Neural crest cell (in vitro differentiated cells): ENCODE measurements at places on chromosomes 5 and 9.

GRCh38 chr9:122076117-122076516 lies 17.0 kb downstream of the TTLL11 start:
- no peak for DNase-seq

DNA sequence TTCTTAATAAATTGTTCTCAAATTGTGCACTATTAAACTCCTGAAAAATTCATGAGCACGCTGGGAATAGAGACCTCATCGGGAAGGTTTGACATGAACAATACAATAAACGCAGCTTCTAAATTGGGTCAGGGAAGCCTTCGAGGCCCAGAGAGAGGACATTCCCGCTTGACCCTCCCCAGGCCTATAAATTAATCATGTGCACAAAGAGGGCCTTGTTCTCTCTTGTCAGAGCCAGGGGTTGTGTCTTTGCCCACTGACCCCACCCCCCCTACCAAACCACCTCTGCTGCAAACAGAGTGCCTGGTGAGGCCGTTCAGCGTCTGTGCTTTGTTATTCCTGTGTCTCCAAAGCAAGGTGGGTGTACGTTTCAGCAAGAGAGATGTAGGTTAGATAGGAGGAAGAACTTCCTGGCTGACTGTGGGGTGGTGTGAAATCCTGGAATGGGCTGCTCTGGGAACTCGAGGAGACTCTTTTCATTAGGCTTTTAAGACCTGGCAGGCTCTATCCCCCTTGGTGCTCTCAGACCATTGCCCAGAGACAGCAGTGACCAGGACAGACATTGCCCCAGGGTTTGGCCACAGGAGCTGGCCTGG lies 18.2 kb upstream of the DAB2IP start:
- DNase-seq, result no peak

- DNase-seq, result no peak
Observed at GRCh38 chr5:33129309-33129708, 311.5 kb upstream of the TARS1 start.

GRCh38 chr9:42388846-42389245 lies 205.4 kb downstream of the SPATA31A6 start:
- no peak for DNase-seq

DNA sequence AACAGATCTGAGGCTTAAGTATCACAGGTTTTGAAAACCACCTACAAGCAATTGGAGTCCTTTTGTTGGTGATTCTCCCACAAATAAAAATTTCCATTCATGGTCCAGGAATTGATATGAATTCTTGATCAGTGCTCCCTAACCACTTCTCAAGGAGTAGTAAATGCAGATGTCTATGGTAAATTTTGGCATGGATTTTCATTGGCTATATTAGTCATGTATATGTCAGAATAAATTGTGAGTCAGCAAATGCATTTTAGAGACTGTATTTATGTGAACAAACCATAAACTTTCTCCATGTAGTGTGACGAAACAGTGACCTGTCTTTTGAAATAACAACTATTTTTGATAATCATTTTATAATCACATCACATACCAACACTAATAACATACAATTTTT lies 611.1 kb downstream of the HTR1A start:
- no peak for DNase-seq

DNA sequence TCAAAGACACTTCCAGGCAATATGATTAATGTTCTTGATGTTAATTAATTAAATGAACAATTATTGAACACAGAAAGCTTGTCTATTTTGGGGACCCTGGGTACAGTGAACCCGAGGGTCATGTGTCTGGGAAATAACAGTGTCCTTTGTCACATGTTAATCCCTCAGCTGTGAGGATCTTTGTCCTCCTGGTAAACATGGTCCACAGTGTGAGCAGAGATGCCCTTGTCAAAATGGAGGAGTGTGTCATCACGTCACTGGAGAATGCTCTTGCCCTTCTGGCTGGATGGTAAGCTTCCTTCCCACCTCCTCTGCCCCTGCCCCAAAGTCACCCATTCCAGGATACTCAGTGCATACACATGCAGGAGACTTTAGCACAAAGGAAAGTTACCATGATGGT lies 107.9 kb downstream of the MEGF10 start:
- DNase-seq, result no peak

GRCh38 chr9:134422301-134423090 lies 96.2 kb downstream of the RXRA start:
- no peak for DNase-seq

- DNase-seq, result no peak
Observed at GRCh38 chr9:103942200-103942599, 151.9 kb upstream of the SMC2 start.

GRCh38 chr5:170159947-170160346 lies 54.2 kb downstream of the FOXI1 start:
- no peak for DNase-seq

- no peak for DNase-seq
Observed at GRCh38 chr5:168156170-168156569, 135.3 kb upstream of the WWC1 start.

DNA sequence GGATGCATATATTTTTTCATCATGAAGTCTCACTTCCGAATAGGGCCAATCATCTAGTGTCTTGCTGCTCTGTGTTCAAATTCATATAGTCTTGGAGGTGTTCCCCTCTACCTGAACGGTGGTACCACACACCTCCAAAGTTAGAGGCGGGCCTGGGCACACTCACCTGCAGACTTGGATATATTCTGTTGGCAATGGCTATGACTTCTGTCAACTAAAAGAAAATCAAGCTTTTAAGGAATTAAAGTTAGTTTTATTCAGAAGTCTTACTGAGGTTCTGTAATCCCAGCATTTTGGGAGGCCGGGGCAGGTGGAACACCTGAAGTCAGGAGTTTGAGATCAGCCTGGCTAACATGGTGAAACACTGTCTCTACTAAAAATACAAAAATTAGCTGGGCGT lies 2.6 kb upstream of the NIPAL4 start:
- no peak for DNase-seq

DNA sequence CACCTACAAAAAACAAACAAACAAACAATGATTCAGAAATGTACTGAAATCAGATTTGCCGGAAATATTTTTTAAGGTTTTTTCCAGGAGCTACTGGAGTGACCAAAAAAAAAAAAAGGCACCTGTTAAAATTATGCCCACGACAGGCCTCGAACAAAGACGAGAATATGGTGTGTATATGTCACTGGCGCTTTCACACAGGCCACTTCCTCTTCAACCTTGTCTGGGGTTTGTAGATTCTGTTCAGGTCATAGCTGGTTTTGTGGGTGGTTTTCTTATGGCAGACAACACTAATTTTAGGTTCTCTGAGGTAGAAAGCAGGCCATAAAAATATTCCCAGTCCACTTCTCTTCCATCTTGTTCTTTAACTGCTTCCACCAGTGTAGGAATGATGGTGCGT lies 7.0 kb downstream of the NDUFB6 start:
- no peak for DNase-seq

GRCh38 chr5:134091626-134092121 lies 22.8 kb upstream of the TCF7 start:
- DNase-seq, result no peak

GRCh38 chr5:122880749-122881148 lies 35.3 kb downstream of the SNX24 start:
- DNase-seq, result no peak

GRCh38 chr9:105313238-105313637 lies 68.8 kb downstream of the SLC44A1 start:
- DNase-seq, result no peak

DNA sequence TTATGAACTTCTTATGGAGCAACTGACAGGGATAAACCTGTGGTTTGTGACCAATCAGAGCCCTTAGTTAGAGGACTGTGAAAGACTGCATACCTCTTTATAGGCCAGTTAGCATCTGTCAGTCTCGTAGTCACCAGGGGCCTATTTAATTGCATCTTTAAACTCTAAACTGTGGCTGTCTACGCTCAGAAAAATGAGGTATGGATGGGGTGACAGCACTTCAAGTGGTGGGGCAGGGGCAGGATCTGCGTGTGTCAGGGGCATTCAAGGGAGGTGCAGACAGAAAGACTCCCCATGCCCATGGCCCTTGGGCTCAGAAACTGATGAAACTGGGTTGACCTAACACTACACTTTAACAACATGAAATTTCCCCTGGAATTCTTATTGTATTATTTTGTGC lies 132.6 kb upstream of the TBCA start:
- no peak for DNase-seq

DNA sequence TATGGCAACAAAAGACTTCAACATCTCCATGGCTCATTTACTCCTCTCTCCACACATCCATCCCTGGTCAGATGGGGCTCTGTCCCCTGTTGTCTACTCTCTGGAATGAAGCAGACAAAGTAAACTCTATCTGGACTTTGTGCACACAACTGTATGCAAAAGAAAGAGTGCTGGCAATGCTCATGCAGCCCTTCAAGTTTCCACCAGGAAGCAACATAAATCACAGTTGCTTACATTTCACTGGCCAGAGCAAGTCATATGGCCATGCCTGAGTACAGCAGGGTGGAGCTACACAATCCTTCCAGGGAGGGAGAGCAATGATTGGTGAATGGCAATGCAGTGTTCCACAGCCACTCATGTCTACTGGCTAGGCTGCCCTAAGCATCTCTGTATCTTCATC lies 12.4 kb upstream of the SHC3 start:
- no peak for DNase-seq
